MM.1S (cell line): ENCODE measurements at places on chromosomes 6 and 20.

DNA sequence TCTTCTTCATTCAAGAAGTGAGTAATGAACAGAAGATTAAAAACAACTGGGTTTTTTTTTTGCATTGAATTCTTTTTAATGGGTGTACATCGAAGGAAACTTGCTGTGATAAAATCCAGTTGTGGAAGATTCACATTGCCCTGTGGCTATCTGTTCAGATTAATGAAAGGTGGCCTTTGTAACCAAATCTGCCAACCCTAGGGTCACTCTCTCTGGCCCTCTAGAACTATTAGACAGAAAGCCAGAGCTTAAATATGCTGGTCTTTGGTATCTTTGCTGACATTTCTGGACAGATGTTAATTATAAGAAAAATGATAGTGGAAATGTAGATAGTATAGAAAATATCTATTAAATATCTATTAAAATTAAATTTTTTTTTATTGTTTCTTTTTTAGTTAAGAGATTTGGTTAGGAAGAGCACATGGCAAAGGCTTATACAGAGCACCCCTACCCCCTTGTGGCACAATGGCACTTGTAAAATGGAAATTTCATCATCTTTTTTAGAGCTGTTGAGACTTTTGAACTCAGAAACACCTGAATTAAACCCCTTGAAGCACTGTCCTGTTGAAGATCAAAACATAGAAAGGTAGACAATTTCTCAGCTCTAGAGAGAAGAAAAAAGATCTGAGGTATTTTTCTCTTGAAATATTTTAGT lies 572.5 kb downstream of the PKHD1 start:
- no peaks in the 10 kb centered on the region for H3K27me3 ChIP-seq
- H3K27ac ChIP-seq, result no peak overlapping the region
- no peak overlapping the region for H3K4me3 ChIP-seq

- H3K27ac ChIP-seq, result no peak overlapping the region
- no peaks in the 10 kb centered on the region for H3K27me3 ChIP-seq
- H3K36me3 ChIP-seq, result no peaks in the 10 kb centered on the region
Observed at GRCh38 chr20:48298851-48299484, 513.7 kb upstream of the SULF2 start.

- H3K27ac ChIP-seq, result no peak overlapping the region
- H3K4me3 ChIP-seq, result no peak overlapping the region
- no peaks in the 10 kb centered on the region for H3K36me3 ChIP-seq
- no peaks in the 10 kb centered on the region for H3K4me1 ChIP-seq
- H3K27me3 ChIP-seq, result no peaks in the 10 kb centered on the region
Observed at GRCh38 chr6:148816117-148816516, 69.3 kb downstream of the UST start.

DNA sequence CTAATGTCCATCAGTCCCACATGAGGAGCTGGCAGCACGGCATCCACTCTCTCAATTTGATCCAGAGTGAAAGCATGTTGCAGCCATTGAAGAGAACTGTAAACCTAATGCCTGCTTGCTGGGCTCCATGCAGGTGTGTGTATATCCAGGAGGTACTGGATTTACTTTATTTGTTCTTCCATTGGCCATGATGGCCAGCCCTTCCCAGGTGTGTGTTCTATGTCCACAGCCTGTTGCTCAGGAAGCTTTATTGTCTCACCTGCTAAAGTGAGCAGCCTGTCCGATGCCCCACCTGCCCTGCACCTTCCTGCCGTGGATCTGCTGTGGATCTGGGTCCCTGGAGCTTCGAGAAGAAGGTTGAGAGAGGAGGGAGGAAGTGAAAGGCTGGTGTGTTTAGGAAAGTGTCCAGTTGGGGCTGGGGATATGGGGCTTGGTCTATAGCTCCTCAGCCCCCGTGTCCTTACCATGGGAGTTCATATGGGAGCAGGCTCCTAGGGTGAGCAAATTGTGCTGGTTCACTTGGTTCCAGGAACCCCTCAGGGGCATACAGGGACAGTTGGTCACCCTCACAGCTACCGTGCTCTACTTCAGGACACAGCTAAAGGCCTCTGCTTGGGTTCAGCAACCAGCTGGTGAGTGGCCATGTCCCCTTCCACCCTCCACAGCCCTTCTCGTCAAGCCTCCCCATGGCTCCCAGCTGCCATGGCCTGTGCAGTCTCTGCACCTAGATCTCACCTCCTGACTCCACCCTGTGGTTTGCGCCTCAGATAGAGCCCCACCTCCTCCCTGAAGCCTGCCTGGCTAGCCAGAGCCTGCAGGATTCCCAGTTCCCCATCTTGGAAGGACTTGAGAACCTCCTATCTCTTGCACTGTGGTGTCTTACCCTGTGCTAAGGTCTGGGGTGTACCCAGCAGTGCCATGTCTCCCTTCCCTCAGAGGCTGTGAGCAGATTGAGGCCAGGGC lies 12.7 kb downstream of the TREML2 start:
- H3K27me3 ChIP-seq, result no peaks in the 10 kb centered on the region
- no peak overlapping the region for H3K4me3 ChIP-seq
- DNase-seq, result no peak
- H3K36me3 ChIP-seq, result no peaks in the 10 kb centered on the region

GRCh38 chr6:45922728-45923351 lies 92.8 kb downstream of the CLIC5 start:
- H3K4me3 ChIP-seq, result no peak overlapping the region
- H3K27ac ChIP-seq, result no peak overlapping the region

DNA sequence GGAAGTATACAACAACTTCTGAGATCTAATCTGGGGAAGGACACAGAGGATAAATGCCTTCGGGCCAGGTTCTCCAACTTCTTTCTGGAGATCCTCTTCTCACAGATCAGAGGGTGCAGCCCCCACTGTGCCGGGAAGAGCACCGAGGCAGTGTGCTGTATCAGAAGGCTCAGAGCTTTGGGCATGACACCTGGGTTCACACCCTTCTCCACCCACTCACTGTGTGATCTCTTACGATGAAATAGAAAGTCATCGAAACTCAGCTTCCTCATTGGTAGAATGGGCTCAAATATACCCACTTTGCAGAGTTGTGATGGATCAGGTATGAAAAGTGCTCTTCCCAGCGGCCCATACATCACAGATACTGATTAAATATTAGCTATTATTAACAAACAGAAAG lies 347.5 kb upstream of the SOX4 start:
- no peaks in the 10 kb centered on the region for H3K27me3 ChIP-seq
- no peak overlapping the region for H3K27ac ChIP-seq
- DNase-seq, result no peak
- H3K4me3 ChIP-seq, result no peak overlapping the region
- no peaks in the 10 kb centered on the region for H3K4me1 ChIP-seq

GRCh38 chr20:34874094-34874654 lies 1.5 kb upstream of the GGT7 start:
- H3K36me3 ChIP-seq, result no peaks in the 10 kb centered on the region
- H3K27ac ChIP-seq, result no peak overlapping the region
- peak; percentile 66 for DNase-seq
- no peak overlapping the region for H3K4me3 ChIP-seq
- H3K4me1 ChIP-seq, result peaks cover 20% of the 10 kb centered on the region

- no peak overlapping the region for H3K4me3 ChIP-seq
- H3K36me3 ChIP-seq, result no peaks in the 10 kb centered on the region
- no peak for DNase-seq
Observed at GRCh38 chr20:2849529-2849928, 9.0 kb downstream of the VPS16 start.

GRCh38 chr20:5548902-5549599 lies 201.2 kb upstream of the SHLD1 start:
- no peak overlapping the region for H3K4me3 ChIP-seq
- peaks cover 9% of the 10 kb centered on the region; the same call in 1 of the 2 replicates for H3K36me3 ChIP-seq

DNA sequence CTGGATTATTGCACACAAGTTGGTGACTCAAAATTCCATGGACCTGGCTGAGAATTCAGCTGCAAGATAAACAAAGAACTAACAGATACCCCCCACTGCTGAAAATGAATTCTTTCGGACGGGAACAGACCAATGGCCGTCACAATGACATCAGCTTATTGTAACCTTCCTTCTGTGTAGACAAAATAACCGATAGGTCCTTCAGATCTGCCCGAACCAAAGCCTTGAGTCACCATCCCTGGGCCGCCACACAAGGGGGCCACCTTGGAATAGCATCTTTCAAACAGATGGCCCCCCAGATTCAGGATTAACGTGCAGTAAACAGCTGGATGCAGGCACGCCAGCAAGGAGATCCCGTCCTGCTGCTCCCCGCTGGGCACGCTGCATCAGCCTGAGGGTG lies 214.0 kb upstream of the EXOC2 start:
- H3K4me1 ChIP-seq, result no peaks in the 10 kb centered on the region
- no peaks in the 10 kb centered on the region for H3K27me3 ChIP-seq

DNA sequence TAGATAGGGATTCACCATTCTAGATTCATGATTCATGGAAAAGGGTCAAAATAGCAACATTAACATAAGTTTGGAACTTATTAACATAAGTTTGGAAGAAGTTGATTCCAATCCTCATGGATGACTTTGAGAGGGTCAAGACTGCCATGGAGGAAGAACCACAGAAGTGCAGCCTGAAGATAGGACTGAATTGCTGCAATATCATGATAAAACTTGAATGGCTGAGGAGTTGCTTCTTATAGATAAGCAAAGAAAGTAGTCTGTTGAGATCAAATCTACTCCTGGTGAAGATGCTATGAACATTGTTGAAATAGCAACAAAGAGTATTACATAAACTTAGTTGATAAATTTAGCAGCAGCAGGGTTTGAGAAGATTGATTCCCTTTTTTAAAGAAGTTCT lies 62.2 kb downstream of the GMDS start:
- no peaks in the 10 kb centered on the region for H3K36me3 ChIP-seq
- no peak overlapping the region for H3K4me3 ChIP-seq
- no peak for DNase-seq

- H3K4me1 ChIP-seq, result no peaks in the 10 kb centered on the region
- H3K36me3 ChIP-seq, result no peaks in the 10 kb centered on the region
- H3K27ac ChIP-seq, result no peak overlapping the region
Observed at GRCh38 chr20:37351689-37352607, 6.0 kb downstream of the SRC start.

DNA sequence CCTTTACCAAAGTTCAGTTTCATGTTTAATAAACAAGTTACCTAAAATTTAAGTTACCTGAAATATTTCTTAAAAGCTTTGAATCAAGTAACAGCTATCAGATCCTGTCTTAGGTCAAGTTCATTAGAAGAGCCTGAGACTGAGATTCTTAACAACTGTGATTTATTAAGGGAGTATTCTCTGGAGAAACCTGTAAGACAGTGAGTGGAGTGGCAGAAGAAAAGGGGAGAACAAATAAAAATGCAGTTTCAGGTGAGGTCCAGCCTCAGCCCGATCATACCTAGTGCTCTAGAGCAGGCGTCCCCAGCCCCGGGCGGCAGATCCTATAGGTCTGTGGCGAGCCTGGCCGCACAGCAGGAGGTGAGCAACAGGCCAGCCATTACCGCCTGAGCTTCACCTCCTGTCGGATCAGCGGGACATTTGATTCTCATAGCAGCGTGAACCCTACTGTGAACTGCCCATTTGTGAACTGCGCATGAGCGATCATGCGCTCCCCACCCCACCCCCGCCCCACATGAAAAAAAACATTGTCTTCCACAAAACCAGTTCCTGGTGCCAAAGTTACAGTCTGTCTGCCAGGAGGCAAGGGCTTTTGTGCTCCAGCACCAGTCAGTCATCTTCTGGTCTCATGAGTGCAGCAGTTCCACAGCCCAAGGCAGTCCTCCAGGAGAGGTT lies 59.2 kb upstream of the ADGRB3 start:
- H3K36me3 ChIP-seq, result no peaks in the 10 kb centered on the region
- peaks cover 29% of the 10 kb centered on the region for H3K4me1 ChIP-seq
- peak; percentile 75 for DNase-seq
- H3K27me3 ChIP-seq, result no peaks in the 10 kb centered on the region
- peak overlapping the region; percentile 67; the same call in 1 of the 2 replicates for H3K27ac ChIP-seq

DNA sequence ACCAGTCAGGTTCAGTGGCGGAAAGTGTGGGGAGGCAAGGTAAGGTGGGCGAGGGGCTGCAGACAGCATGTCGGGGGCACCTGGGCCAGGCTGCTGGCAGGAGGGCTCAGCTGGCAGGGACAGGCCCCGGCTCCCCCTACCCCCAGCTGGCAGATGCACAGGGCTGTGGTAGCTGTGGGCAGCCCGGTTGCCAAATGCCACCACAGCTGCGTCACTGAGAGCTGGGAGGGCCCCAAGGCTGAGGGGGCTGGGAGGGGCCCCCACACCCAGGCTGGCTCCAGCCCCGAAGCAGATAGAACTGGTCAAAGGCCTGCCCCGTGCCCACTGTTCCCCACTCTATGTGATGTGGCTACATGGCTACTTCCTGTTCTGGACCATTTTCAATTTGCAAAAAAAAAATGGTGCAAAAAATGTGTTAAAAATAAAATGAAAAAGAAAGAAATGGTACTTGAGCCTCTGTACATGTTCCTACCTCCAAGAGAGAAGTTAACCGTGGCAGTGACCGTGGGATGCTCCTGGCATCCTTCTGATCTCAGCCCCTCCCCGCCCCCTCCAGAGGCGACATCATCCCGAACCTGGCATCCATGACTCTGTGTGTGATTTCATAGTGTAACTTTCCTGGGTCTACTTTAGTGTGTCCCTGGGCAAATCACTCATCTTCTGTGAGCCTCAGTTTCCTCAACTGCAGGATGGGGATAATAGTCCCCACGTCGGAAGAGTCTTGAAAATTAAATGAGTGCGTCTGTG lies 64.4 kb downstream of the UBE2V1 start:
- no peaks in the 10 kb centered on the region for H3K36me3 ChIP-seq
- no peak overlapping the region for H3K27ac ChIP-seq
- peaks cover 5% of the 10 kb centered on the region for H3K4me1 ChIP-seq
- no peaks in the 10 kb centered on the region for H3K27me3 ChIP-seq
- DNase-seq, result no peak

GRCh38 chr20:40744072-40744817 lies 55.2 kb upstream of the MAFB start:
- no peak for DNase-seq
- H3K27me3 ChIP-seq, result no peaks in the 10 kb centered on the region
- H3K4me1 ChIP-seq, result no peaks in the 10 kb centered on the region
- H3K36me3 ChIP-seq, result no peaks in the 10 kb centered on the region
- H3K4me3 ChIP-seq, result no peak overlapping the region

- no peak for DNase-seq
- no peaks in the 10 kb centered on the region for H3K4me1 ChIP-seq
- no peaks in the 10 kb centered on the region for H3K36me3 ChIP-seq
Observed at GRCh38 chr6:105872249-105872648, 213.9 kb upstream of the PRDM1 start.

DNA sequence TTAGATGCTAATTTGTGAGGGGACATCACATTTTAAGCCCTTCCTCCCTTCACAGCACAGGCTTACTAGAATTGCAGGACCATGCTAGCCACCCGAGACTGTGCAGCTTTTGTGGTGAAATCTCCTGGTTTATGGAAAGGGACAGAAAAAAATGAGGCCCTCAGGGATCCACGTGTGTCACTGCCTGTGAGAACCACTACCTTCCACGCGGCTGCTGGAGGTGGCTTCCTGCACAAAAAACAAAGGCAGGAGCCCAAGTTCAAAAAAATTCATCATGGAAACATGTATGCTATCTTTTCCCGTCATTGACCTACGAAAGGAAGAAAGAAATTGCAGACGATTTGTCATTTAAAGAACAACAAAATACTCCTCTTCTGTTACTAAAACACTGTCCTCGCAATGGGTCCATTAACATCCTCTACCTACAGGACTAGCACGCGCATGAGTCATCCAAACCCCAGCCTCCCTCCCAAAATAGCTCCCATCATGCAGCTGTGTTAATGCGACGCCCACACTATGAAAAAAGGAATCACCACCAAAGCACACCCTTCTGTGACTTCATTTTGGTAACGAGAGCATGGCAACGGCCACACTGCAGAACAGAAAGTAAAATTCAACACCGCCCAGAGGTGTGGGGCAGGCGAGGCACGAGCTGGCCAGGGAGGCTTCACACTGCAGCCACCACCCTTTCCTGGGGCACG lies 45.7 kb downstream of the RAMACL start:
- H3K4me3 ChIP-seq, result no peak overlapping the region
- no peaks in the 10 kb centered on the region for H3K36me3 ChIP-seq
- no peak overlapping the region for H3K27ac ChIP-seq
